NCI-H2029 (cell line): ENCODE measurements at places on chromosomes 2 and 18.
A peak's percentile ranks its signal among the peaks of the same experiment; 100 is the strongest.

DNA sequence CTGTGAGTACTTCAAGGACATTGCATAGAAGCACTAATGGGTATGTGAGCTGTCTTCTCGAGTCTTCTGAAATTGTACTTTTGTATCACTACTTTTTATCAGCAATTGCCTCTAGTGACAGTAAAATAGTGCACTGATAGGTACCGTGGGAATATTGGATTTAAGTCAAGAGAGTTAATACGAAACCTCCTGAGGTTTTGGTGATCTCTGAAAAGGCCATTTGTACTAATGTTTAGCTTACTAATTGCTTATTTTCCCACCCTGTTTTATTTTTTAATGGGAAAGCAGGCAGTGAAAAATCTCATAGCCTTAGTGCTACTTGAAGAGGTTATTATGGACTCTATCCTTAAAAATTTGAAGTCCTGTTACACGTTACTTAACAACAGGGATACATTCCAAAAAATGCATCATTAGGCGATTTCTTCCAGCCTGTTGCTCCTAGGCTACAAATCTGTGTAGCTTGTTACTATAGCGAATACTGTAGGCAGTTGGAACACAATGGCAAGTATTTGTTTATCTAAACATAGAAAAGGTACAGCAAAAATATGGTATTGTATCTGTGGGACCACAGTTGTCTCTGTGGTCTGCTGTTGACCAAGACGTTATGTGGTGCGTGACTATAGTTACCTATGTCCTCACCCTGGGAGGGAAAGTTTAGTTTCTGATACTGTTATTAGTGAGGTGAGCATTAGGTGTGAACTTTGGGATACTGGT lies 65.9 kb downstream of the CAB39 start:
- DNase-seq = no peak

- no peak for DNase-seq
Measured at GRCh38 chr2:86225581-86225980, 26.3 kb downstream of the MRPL35 start.

GRCh38 chr2:232789082-232789481 lies 12.7 kb upstream of the KCNJ13 start:
- no peak for DNase-seq

- peak; percentile 4 for DNase-seq
Measured at GRCh38 chr2:14903709-14904374, 271.3 kb downstream of the LRATD1 start.

DNA sequence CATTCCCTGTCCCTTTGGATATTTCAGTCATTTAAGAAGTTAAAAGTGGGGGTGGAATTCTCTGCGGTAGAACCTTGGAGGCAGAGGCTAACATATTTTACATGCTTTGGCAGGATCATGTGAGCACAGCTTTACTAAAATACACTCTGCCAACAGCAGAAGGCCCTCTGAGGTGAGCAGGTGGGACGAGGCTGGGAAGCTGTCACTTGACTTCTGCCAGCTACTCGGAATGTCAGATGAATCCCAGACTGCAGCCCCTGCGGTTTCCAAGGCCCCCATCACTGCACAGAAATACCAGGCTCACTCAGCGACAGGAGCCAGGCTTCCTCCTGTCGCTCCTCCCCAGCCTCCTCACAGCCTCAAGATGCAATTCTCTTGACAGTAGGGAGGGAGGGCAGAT lies 220.9 kb upstream of the REV1 start:
- no peak for DNase-seq

DNA sequence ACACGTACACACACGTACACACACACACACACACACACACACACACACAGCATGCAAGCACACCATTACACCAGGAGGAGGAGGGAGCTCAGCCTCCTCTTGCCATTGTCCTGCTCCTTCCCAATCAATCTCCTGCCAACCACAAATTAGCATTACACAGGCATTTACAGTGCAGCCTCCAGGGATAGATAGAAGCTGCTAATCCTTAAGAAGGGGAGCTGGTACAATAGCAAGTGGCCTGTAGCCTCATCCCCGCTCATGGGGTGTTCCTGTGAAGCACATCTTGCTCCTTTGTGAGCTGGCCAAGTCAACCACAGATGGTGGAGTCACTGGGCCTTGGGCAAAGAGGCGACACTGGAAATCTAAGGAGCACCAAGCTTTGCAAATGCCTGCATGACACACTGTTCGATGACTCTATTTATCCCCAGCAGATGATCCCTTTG lies 110.3 kb upstream of the PKDCC start:
- no peak for DNase-seq

DNA sequence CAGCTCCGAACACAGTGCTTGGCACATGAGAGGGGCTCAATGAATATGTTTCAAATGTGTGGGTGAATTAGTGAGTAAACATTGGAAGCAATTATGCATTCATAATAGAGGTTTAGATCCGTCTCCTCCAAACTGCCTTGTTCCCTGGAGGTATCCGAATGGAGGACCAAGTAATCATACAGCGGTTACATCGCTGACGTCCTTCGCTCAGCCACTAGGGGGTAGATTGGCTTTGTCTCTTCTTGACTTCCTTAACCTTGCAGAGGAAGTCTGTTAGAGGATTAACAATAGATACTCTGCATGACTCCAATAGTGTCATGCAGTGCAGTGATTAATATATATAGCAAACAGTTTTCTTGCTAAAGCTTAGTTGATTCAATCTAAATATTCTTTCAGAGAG lies 517.0 kb downstream of the PTPRM start:
- no peak for DNase-seq

GRCh38 chr2:39932198-39932597 lies 153.1 kb upstream of the THUMPD2 start:
- DNase-seq = no peak

DNA sequence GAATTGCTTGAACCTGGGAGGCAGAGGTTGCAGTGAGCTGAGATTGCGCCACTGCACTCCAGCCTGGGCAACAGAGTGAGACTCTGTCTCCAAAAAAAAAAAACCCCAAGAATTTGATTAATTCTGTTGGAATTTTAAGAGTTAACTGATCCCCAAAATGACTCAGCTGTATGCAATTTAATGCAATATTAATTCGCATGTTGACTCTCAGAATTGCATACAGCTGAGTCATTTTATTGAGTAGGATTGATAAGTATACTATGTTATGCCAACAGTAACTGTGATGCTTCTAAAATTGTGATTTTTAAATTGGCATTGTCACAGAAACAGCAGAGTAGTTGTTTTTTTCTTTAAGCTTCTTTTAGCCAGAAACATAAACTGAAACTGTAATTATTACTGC lies 19.6 kb downstream of the MSH2 start:
- DNase-seq = no peak

DNA sequence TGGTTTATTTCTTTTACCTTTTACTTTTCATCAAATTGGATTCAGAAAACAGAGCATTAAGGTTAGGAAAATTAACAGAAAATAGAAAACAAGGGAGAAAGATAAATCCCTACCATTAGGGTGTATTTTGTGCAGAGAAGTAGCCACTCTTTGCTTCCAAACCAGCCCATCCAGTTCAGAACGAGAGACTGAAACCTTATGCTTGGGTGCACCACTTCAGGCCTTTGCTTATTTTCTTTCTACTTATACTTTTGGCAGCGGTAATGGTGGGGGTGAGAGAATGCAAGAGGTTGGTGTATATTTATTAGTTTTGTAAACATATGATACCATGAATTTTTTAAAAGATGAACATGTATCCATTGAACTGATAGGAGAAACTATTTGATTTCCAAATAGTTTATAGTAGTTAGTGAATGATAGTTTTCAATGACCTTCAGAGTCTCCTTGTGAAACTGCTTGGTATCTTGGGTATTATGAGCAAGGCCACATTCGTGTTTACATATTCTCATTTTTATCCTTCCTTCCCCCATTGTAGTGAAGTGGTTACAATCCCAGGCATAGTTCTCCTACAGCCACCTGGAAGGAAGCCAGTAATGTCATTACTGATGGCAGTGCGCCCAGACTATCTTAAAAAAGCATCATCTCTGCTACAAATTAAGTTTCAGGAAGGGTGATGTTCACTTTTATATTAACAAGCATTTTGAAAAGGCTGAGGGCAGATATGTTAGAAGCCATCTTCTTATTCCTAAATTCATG lies 60.8 kb downstream of the MFSD6 start:
- peak; percentile 92 for DNase-seq

- DNase-seq = no peak
Measured at GRCh38 chr18:52536039-52536438, 196.0 kb downstream of the DCC start.

- no peak for DNase-seq
Measured at GRCh38 chr2:3620834-3621233, 25.9 kb downstream of the COLEC11 start.

DNA sequence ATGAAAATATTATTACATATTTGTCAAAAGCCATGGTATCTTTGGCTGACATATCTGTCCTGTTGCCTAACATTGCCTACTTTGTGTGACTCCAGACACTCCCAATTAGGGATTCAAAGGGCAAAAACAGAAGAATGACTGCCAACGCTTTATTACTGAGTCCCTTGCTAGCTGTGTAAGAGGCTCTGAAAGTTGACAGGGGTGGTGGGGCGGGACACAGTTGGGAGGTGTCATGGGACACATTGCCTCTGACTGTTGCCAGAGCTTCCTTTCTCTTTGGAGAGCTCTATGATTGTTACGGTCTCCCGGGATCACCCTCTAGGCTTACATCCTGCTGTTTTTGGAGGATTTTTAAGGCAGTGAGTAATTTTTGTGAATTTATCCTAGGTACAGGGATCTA lies 249.6 kb upstream of the ACVR2A start:
- DNase-seq = no peak

DNA sequence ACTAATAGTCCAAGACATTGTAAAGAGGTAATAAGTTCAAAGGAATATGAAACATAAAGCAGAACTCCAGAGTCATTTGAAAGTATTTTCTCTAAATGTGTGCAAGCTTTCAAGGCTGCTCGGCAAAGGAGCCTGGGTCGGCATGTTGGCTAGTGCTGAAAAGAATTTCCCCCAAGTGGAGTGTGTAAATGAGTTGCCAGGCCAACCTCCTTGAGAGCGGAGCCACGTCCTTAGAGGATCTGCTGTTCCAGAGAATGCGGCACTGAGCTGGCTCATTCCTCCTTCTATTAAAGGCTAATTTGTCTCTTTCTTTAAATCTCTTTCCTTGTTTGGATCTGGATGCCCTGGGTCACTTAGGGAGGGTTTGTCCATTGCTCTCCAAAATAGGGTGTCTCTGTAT lies 127.5 kb downstream of the RDH14 start:
- DNase-seq = no peak

DNA sequence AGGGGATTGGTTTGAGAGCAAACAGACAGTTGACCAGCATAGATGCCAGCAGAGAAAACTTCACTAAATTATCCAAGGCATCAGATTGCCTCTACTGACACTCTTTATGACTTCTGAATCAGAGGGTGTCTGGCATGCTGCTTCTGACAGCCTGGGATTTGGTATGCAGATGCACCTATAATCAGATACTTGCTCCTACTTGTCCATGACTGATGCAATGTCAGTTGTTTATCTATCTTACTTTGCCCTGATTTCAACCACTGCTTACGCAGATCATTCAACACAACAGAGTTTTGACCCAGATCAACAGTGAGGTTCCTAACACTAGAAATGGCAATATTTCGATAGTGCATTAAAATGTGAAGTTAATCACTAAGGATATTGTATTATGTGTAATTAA lies 22.6 kb upstream of the CALCRL start:
- no peak for DNase-seq

GRCh38 chr2:146321175-146321574 lies 1523.7 kb upstream of the ACVR2A start:
- no peak for DNase-seq

DNA sequence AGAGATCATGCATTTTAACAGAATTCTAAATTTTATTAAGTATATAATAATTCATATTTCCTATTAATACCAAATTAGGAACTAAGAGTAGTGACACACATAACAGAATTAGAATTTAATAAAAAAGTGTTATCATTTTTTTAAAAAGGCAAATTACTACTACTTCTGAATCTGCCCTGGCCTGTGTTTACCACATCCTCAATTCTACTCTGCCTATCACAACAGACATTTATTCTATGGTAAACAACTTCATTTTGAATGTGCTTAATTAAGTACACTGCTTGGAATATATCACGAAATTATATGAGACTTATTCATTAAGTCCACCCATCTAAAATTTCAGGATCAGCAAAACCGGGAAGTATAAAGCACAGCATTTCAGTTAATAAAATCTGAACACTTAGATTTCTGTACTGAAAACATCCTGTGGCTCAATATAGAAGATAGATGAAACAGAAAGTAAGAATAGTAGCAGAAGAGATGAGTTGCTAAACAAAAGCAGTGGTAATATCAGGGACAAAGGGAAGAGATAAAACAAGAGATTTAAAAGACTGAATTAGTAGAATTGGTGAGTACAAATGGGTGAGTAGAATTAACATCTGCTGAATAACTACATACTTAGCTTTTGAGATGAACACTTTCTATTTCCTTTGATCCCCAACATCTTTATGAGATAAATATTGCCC lies 3.7 kb downstream of the SMC6 start:
- no peak for DNase-seq

GRCh38 chr2:238908960-238909951 lies 61.4 kb downstream of the TWIST2 start:
- no peak for DNase-seq

- DNase-seq = no peak
Measured at GRCh38 chr2:165895974-165896373, 57.6 kb downstream of the TTC21B start.

- no peak for DNase-seq
Measured at GRCh38 chr2:111239107-111239506, 118.4 kb downstream of the BCL2L11 start.

GRCh38 chr2:188527141-188527540 lies 235.5 kb downstream of the GULP1 start:
- DNase-seq = no peak

DNA sequence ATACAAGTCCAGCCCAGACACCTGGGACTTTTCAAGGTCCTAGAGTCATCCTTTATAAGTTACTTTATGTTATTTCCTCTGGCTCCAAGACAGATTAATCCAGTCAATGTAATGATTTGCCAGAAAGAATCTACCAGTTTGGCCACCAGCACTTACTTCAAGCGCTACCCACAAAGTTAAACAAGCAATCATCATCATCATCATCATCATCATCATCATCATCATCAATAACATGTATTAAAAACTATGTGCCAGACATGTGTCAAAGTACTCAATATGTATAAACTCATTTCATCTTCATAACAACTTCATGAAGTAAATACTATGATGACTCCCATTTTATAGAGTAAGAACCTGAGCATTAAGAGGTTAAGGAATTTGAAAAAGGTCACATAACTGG lies 64.3 kb downstream of the LRP2 start:
- DNase-seq = no peak

- no peak for DNase-seq
Measured at GRCh38 chr2:30026091-30027055, 105.0 kb upstream of the ALK start.

DNA sequence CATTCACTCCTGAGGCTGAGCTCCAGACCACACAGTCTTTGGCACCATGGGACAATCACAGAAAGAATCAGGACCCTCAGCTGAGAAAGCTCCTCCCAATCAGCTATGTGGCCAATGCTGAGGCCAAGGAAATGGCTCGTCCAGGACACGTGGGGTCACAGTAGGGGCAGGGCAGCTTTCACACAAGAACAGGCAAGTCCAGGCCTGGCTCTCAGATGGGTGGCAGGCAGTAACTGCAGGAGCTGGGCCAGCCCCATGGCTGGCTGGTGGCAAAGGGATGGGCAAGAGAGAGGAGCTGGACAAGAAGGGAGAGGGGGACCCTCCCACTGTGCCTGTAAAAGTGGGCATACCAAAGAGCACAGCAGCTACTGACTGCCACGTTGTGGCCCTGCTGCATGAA lies 12.2 kb upstream of the EDAR start:
- no peak for DNase-seq
